ENCODE measurements at places on chromosomes 12 and 14.

GRCh38 chr14:86521031-86521730, 991.2 kb downstream of the FLRT2 start:
- no peak for DNase-seq

DNA sequence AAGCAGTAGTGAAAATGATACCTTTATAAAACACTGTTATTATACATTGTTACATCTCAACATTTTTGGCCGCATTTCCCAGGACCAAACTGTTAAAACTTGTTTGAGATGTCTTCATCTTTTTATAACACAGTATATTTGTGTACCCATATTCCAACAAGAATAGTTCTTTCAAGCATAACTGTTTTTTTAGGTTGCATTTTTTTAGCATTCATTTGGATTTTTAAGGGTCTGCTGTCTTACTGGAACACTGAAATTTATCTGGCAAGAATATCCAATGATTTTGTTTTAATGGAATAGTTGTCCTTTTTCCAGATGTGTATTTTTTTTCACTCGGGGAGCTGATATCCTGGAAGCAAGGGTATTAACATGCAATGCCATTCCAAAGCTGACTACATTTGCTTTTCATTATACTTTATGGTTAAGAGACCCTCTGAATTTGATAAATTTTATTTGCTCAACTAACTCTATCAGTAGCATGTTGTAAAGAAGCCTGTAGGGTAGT, 8.9 kb upstream of the NAV3 start:
- no peak for DNase-seq

DNA sequence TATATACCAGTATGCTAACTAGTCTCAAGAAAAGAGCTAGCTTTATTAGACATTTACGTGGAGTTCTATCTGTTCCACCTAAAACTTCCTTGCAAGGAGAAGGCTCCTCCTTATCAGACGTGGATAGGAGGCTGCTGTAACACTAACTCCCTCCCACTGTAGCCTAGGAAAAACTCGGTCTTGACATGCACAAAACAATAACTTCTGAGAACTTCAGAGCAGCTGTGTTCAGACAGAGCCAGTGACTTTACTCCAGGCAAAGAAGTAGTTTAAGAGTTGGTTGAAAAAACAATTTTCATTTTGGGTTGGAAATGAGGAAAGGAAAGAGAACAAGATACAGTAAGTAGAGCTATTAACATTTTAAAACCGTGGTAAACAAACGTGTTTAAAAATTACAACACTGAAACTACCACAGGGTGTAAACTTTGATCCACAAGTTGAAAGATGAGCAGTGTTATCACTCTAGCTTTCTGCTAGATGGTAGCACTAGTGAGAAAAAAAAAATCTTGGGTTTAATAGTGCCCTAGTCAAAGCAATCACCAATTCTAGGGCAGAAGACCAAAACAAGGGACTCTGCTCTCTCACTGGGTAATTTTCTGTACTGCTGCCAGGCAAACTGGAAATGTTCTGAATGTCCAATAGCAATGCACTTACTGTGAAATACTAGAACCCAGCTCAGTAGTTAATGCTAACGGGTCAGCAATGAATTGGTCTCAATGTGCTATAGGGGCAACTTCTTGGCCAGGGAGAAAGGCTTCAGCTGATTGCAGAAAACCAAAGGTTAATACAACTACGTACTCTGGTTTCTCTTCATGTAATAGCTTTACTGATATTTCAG, 2.4 kb downstream of the ATF7 start:
- DNase-seq = no peak

DNA sequence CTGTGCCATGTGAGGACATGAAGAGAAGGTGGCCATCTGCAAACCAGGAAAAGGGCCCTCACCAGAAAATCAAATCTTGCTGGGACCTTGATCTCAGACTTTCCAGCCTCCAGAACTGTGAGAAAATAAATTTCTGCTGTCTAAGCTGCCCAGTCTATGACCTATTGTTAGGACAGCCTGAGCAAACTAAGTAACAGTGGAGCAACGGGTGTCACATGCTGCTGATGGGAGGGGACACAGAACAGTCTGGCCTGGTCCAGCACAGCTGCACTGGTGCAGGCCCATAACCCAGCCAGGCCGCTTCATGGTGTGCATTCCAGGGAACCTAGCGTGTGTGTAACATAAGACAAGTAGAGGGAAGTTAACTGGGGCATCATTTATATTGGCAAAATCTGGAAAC, 42.1 kb downstream of the GRIP1 start:
- DNase-seq = no peak

DNA sequence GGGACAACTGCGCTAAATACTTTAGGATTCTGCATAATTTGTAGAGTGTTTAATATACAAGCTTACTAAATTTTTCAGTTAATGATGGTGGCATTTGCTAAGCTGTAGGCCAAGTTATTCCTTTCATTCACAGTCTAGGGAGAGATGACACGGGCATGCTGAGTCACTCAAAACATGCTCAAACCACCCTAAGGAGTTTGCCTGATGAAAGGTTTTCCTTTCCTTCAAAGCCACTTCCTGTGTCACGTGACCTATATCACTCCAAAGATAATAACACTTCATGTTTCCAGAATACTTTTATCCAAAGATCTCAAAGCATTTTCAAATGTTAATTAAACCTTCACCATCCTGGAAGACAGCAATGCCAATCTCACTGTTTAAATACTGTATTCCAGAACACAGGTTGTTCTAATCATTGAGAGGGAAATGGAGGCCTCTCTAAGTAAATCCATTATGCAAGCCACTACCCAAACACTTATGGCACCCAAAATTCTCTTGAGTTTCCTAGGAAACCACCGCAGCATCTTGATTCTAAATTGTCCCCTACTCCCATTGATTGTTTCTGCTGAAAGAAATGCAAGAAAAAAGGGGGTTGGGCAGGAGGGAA, 207.0 kb upstream of the CDKN3 start:
- no peak for DNase-seq

- no peak for DNase-seq
Observed at GRCh38 chr12:13203034-13203922, 6.8 kb downstream of the EMP1 start.

Data from stimulated activated CD4-positive, alpha-beta T cell treated with anti-CD3 and anti-CD28 coated beads, Interleukin-2, amount 100 ng/mL, for 48 hours (primary cell).